ENCODE measurements at places on chromosomes 7 and 10. TPM values are rescaled to one million over a fixed set of nuclear protein-coding genes. Genes with fewer than 3 reads are reported as not detected.

DNA sequence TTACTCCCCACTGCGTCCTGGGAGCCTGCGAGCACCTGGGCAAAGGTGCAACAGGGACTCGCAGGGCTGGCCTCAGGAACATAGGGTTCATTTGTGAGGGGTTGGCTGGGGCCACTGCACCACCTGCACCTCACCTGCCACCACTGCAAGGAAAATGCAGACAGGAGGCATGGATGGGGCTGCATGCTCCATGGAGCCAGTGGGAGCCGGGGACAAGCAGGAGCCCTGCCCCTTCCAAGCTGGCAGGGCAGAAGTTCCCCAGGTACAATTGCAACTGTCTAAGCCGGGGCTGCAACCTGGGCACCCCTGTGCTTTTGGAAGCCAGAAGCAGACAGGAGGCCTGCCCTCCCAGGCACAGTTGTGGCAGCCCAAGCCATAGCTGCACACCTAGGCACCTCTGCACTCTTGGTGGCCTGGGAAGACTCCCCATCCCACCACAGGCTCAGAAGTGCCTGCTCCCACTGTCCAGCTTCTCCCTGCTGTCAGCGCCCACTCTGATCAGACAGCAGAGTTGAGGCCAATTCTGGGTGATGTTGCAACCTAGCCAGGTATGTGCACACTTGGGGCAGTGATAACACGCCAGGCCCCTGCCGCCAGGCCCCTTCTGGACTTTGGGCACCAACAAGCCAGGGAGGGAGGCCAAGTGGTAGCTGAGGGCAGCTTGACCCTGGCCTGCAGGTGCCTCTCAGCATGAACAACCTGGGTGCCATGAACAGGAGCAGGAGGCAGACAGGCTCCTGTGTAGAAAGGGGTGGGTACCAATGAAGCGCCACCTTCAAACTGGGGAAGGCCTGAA, 58.2 kb downstream of the TMEM106B start:
- no peak for DNase-seq

DNA sequence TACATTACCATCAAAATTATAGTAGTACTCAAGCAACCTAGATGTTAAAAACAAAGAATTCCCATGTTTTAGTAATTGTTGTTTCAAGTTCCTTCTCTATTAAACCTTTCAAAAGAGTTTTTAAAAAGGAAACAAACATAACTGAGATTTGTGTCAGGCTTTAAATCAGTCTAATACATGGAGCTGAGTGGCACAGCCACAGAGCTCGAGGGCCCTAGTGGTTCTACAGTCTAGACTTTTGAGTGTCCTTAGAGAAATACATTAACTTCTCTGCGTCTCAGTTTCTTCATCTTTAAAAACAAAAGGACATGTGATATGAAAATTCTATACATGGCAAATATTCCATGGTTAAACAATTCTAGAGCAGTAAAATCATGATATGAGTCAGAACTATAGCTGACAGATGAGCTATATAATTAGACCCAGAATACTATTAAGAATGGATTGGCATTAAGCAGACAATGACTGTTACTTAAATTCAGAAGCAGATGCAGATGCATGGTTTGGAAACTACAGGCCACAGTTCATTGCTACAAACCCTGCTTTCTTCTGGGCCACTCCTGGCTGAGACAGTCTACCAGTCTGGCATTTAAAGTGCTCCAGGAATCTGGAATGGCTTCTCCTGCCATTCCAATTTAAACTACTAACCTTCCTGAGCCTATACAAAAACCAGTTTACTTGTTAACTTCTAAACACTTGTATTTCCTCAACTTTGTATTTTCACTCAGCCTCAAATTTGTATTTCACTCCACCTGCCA, 77.4 kb downstream of the EPC1 start:
- no peak for DNase-seq

DNA sequence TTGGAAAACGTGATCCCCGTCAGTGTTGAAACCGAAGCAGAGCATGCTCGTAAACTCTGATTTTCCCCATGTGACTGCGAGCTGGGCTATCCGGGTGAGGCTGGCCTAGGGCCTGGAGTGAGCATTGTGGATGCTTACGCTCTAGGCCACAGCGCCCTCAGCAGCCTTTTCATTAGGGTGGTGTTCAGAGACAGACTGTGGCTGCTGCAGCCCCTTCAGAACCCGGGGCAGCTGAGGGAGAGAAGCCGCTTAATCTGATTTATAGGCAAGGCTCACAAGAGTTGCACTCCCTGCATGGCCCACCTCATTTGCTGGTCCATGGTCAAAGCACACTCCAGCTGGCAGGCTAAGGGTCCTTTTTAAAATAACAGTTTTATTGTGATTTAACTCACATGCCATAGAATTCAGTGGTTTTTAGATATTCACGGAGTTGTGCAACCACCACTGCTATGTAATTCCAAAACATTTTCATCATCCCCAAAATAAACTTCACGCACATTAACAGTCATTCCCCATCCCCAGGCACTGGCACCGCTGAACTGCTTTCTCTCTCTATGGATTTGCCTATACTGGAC, 72.5 kb downstream of the SYPL1 start:
- DNase-seq = no peak

DNA sequence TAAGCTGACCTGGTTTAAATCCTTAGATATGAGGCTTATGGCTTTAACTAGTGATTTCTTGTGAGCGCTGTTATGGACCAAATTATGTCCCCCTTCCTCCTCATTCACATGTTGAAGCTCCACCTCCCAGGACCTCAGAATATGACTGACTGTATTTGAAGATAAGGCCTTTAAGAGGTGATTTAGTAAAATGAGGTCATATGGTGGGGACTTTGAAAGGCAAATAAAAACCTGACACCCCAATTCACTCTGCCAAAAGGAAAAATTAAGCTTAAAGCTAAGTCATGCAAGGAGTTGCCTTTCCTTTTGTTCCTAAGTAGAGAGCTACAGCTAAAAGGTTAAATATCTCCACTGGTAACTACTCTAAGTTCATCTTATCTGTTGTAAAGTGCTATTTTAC, 36.4 kb upstream of the FIGNL1 start:
- no peak for DNase-seq

GRCh38 chr10:62724465-62724864, 80.1 kb upstream of the ADO start:
- no peak for DNase-seq

- no peak for DNase-seq
Measured at GRCh38 chr10:88131511-88132139, 268.2 kb downstream of the PTEN start.

- no peak for DNase-seq
Measured at GRCh38 chr10:52956461-52956860, 183.9 kb upstream of the MBL2 start.

- no peak for DNase-seq
Measured at GRCh38 chr7:34131371-34131770, 226.0 kb downstream of the BMPER start.

GRCh38 chr7:5766321-5766761, 15.1 kb downstream of the RNF216 start:
- peak; percentile 15 for DNase-seq

GRCh38 chr7:87144173-87144657, 8.0 kb upstream of the DMTF1 start:
- no peak for DNase-seq

DNA sequence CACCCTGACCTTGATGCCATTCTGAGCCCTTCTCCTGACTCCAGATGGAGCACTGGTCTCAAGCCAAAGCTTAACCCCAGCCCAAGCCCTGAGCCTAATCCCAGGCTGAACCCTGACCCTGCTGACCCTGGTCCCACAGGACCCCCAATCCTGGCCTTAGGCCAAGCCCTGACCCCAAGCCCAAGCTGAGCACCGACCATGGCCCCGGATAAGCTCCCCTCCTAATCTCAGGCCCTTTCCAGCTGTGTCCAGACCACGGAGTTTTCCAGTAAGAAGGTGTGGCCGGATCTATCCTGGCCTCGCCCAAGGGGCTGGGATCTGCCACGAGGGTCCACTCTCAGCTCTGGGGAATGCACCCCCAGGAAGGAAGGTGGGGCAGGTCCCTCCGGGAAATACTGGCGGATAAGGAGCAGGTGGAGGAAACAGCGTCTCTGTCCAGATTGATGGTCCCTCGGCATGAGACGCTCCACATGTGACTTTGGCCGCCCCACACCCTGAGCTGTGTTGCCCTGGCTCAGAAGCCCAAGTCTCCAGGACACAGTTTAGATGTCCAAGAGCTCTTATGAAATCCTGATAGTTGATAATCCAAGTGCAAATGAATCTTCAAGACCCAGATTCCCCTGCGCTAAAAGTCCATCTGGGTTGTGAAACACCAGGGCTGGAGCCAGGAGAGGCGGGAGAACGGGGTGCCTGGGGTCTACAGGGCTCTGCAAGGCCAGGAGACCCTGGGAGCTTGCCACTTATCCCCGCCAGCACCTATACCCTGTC, 10.4 kb downstream of the ELN start:
- no peak for DNase-seq

- DNase-seq = no peak
Measured at GRCh38 chr7:157486007-157486755, 149.4 kb downstream of the DNAJB6 start.

DNA sequence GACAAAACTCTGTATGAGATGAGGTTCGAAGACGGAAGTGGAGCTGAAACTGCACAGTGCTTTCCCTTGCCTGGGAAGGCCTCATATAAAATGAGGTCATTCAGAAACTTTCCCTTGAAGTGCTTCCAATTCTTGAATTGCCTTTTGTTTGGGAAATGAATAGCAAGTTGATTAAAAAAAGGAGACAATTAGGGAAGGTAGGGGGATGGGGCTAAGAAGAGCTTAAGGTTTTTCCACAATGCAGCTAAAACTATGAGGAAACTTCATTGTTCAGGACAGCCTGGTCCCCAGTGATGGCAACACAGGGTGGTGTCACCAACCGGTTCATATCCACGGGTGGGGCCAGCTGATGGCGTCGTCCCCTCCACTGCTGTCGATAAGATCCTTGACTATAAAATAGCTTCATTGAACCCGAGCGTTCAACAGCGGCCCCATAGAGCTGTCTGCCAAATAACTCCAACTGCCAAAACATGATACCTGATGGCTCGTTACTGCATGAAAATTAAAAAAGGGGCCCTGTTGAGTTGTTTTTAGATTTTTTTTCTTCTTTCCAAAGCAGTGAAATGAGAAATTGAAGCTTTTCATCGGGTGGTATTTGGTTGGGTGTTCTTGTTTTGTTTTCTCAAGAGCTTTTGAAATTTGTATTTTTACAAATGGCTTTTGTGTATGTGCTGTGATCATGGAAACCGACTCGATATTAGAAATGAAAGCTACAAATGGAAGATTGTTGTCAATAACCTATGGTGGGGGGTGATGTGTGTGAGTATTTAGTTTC, 2.8 kb upstream of the CELF2 start:
- peak; percentile 6 for DNase-seq

DNA sequence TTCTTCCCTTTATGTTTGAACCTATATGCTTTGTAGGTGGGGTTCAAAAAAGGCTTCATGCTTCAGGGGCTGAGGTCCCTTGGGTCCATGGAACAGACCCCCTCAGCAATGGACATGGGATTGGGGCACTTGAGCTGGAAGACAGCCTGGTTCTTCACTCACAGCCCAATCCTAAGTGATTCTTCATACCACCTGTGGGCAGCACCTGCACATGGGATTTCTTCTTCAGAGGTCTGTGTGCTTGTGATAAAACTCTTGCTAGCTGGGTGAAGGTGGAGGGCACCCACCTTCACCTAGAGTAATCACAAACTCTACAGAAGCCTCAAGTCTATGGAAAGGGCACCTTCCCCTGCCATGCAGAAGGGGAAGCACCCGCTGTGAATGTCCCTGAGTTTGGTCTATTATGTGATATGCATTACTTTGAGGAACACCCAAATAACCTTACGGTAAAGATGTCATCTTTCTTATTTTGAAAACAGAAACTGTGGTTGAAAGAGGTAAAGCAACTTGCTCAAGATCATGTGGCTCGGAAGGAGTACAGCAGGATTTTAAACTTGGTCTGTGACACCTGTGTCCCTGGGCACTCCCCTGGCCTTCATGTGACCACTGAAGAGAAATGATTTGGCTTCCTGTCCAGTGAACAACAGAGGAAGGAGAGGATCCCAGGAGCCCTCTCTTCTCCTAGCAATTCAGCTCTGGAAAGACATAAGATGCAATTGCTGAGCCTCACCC, 469.5 kb upstream of the ZMIZ1 start:
- no peak for DNase-seq

DNA sequence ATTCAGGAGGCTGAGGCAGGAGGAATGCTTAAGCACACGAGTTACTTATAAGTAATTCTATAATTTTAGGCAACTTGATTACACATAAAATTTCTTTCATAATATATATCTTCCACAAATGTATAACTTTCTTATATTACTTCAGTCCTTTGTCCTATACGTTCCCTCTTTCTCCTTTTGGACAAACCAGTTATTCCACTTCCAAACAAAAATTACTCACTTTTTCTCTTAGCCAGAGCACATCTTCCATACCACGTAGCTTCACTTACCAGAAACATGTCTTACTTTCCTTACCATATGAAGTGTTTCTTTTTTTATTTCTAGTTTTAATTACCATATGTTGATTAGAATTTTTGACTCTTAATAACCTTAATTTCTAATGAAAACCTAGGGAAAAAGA, 64.6 kb downstream of the ARL5B start:
- no peak for DNase-seq

- no peak for DNase-seq
Measured at GRCh38 chr10:108412323-108412722, 1247.8 kb upstream of the SORCS1 start.

- DNase-seq = no peak
Measured at GRCh38 chr10:24418532-24418931, 209.6 kb downstream of the KIAA1217 start.

DNA sequence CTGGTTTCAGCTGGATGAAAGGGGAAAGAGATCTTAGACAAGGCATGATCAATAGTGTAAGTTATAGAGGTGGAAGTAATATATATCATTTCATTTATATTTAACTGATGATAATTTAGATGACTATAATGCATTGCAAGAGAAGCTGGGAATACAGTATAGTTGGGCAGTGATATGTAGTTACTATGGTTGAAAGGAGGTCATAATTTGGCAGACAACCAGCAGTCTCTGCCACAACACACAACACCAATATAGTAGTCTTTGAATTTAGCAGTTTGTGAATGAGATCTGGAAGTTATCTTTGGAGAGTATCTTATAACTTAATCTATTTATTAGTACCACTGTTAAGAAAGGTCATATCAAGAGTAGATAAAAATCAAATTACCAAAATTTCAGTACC, 39.9 kb downstream of the TAX1BP1 start:
- no peak for DNase-seq

- no peak for DNase-seq
Measured at GRCh38 chr7:143223784-143224183, 1.9 kb downstream of the TAS2R40 start.

DNA sequence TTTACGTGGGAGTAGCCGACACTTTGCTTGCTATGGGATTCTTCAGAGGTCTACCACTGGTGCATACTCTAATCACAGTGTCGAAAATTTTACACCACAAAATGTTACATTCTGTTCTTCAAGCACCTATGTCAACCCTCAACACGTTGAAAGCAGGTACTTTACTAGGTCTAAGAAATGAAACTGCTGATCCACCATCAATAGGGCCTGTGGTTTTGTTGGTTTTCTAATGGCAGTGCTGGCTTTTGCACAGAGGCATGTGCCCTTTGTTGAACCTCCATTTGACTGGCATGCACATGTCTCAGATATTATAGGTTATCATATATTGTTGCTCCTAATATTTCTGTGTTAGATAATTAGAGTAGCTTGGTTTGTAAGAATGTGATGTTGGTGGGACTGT, 123.8 kb downstream of the CFTR start:
- no peak for DNase-seq

STOX1 gene
- 0.22 TPM for total RNA-seq

ANKRD30A gene
- total RNA-seq = not detected

IFIT3 gene
- 8.1 TPM for total RNA-seq

EN2 gene
- total RNA-seq = not detected

FBXL13 gene
- 0.20 TPM for total RNA-seq

SEMA4G gene
- 0.99 TPM for total RNA-seq

ANXA8 gene
- total RNA-seq = not detected

C10orf71 gene
- total RNA-seq = not detected

EBF3 gene
- under 0.01 TPM for total RNA-seq

AKR1C8 gene
- total RNA-seq = not detected

MACC1 gene
- under 0.01 TPM for total RNA-seq

Measured in lung microvascular endothelial cell (primary cell).